Jurkat, Clone E6-1 (cell line): ENCODE measurements at places on chromosomes 2 and 18.
A peak's percentile ranks its signal among the peaks of the same experiment; 100 is the strongest.

GRCh38 chr2:146817613-146818012 lies 1027.2 kb upstream of the ACVR2A start:
- no peak for DNase-seq

DNA sequence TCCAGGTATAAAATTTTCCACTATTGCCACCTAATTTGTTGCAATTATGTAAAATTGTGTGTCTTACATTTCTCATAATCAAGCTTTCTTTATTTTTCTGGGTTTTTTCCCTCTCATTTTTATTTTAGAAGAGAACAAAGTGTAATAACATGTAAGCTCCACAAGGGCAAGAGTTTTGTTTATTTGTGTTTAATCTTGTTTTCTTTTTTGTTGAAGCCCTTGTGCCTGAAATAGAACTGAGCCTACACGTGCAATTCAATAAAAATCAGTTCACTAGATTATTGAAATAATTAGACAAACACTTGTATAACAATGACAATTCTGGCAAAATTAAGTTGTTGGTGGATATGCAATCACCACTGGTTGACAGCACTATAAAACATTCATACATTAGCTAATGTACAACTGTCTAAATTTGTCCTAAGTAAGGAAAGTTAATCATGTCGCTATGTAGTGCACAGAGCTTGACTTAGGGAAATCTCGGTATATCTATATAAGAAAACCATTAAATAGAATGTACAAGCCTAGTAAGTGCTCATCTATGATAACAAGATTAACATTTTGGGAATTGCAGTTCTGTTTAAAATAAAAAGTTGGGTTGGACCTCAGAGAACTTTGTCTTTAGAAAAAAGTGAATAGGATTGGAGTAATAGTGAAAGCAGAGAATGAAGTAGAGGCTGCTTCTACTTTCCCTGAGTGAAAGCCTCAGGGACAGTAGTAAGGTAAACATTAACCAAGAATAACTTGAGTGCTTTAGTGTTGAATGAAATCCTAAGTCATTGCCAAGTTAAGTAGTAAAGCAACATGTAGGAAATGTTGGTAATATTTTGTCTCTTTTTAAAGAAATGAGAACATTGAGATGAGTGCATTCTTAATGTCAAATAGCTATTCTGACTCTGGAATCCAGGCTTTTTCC lies 37.4 kb upstream of the NOL4 start:
- no peak for DNase-seq

- DNase-seq, result no peak
These were observed 147.3 kb upstream of the DLX2 start for GRCh38 chr2:172249986-172250385.

DNA sequence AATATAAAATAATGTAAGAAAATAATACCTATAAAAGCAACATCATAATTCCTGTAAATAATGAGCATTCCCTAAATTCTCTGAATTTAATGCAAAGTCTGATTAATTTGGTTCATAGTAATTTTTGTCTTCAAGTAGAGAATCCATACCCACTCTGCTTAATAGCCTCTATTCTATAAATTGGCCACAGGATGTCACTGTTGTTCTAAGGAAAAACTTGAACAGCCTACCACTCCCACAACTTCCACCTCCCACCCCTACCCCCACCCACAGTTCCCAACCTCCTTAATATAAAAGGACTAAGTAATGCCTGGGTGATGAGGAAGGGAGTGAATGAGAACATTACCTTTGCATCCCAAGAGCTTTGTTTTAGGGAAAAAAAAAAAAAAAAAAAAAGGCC lies 27.2 kb upstream of the BBS5 start:
- DNase-seq, result peak; percentile 53

- no peak for DNase-seq
These were observed 5.0 kb upstream of the TET3 start for GRCh38 chr2:73979686-73980085.

GRCh38 chr18:47929681-47930198 lies 719 bp downstream of the SMAD2 start:
- DNase-seq, result no peak

GRCh38 chr2:38709567-38710194 lies 41.5 kb downstream of the SRSF7 start:
- peak; percentile 80 for DNase-seq

- DNase-seq, result no peak
These were observed 48.3 kb downstream of the TTC21B start for GRCh38 chr2:165905269-165905668.

DNA sequence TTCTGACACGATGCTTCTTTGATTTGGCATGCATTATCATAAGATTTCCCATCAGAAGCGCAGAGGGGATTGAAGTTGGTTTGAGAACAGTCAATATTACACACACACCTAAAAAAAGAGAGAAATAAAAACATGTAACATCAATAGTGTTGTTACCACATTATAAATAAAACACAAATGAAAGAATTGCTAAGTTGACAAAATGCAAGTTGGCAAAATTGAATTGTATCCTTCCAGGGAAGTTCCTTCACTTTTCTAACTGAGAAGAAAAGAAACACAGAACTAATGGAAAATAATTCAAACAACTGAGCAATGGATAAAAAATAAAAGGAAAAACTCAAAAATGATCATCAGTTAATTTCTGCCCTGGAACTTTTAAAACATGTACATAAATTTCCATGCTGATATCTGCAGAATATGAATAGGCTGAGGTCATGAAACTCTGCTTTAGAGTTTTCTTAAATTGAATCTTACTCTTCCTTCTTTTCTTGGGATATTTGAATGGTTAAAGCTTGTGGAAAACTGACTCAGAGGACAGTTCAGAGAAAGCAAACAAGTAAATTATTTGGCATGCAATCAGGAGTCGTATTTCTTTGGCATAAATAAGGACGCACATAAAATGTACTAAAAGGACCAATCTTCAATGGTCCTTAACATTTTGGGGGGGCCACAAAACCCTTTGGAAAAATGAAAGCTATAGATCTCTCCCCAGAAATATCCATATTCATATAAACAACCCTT lies 152.4 kb upstream of the CAVIN2 start:
- DNase-seq, result no peak

DNA sequence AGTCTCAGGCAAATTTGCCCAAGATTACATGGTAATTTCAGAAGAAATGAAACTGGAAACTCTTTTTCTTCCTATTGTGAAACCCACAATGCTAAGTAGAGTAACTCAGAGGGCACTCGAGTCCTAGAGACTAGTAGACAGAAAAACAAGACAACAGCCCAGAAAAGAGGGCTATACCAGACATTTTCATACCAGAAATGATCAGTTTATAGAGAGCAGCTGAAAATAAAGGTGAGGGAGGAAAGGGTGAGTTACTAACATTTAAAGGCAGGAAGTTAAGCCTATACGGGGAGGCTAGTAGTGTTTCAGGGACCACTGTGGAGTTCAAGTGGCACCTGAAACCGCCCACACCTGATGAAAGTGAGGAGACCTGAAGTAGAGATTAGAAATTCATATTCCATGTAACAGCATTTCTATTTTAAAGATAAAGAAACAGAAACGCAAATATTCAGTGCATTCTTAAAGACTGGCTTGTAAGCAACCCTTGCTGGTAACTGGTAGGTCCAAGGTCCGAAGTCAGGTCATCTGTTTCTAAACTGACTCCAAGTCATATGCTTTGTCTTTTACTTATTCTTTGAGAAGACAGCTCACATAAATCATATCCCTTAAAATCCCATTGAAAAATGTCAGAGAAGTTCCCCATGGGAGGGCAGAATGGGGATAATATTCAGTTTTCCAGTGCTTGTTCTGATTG lies 145.1 kb upstream of the ITGB6 start:
- no peak for DNase-seq

DNA sequence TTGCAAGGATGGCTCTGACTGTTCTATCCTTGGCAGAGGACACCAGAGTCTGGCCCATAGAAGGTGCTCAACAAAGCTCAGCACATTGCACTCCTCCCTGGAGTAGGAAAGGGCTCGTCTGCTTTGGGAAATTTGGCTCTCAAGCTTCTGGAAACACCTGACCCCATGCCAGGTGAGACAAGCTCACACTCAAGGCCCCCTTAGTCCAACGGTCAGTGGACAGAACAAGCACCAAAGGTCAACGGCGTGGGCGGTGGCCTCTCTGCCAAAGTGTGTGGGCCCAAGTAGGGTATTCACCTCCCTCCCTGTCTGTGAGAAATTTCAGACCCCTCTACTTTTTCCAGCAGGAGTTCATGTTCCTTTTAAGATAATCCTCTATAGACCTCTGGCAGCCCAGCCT lies 2.0 kb upstream of the STEAP3 start:
- no peak for DNase-seq

DNA sequence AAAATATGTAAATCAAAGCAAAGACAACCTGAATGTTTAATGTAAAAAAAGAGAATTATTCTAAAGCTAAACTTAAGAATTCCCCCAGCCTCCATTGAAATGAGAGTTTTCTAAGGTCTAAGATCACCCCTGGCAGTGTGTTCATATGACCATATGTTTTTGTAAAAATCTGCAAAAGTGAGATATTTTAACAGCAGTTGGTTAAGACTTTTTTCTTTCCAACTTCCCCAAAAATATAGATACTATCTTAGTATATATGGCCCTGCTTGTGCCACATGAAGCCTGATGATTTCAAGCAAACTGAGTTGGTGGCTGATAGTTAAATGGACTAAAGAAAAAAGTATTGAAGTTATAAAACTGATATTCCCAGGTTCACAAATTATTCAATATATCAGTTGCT lies 35.4 kb downstream of the ZNF804A start:
- no peak for DNase-seq

DNA sequence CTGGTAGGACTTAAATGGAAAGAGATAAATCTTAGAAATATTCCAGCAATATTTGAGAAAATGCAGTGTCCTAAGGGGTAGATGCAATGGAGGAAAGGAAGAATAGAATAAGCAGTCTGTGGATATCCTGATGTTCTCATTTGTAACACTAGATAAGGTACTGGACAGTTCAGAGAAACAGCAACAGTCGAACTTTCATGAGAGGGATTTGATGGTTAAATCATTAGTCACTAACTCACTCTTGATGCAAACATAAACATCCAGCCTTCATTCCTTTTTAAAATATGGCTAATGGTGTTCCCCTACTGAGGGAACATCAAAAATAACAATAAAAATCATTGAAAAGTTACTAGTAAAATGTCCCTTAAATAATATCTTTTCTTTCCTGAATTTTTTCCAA lies 211.4 kb upstream of the SLC39A10 start:
- no peak for DNase-seq

DNA sequence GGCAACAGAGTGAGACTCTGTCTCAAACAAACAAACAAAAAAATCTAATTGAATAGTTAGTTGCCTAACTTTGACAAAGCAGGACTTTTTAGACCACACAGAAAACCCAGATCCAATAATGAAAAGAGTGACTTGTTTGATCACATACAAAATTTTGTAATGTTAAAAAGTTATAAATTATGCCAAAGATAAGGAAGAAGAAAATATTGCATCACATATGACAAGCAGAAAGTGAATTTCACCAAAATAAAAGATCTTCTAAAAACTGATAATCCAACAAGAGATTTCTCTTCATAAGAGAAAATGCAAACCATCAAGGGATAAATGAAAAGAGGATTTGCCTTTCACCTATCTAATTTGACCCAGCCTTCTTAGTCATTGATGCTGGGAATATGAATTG lies 2.8 kb upstream of the RMP24 start:
- DNase-seq, result no peak

GRCh38 chr2:153488072-153488471 lies 9.5 kb upstream of the RPRM start:
- no peak for DNase-seq

GRCh38 chr2:162795312-162795711 lies 43.3 kb downstream of the KCNH7 start:
- DNase-seq, result no peak

GRCh38 chr2:230920167-230920566 lies 4.9 kb downstream of the GPR55 start:
- no peak for DNase-seq

DNA sequence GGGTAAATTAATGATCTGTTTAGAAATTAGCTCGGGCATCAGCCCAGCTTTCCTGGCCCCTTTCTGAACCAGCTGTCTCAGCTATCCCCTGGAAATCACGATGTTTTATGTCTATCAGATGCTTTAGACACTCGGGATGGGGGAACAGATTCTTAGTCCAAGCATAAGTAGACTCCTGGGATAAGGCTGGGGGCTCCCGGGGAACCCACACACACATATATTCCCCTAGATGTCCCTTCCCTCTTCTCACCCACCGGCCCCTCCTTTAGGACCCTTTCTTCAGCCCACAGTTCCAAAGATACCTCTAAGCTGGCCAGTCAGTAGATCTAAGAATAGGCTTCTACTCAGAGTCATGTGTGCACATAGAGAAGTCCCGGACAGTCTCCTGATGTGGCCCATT lies 151.5 kb upstream of the COPS8 start:
- no peak for DNase-seq

DNA sequence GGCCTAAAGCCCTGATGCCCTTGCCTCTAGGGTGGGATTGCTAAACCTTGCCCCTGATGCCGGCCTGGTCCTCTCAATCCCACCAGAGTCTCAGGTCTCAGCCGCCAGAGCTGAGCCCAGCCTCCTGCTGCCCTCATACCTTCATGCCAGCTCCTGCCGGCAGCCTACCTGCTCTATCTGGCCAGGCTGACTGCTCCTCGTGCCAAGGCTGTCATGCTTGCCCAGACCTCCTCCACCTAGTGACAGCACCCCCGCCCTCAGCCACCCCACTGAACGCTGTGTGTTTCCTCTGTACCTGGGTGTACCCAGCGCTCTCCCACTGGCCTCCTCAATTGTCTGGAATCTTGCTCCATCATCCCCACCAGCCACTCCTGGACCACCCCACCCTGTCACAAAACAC lies 120.1 kb downstream of the CACNB4 start:
- no peak for DNase-seq

GRCh38 chr2:136131484-136131960 lies 13.6 kb upstream of the CXCR4 start:
- DNase-seq, result peak; percentile 91

DNA sequence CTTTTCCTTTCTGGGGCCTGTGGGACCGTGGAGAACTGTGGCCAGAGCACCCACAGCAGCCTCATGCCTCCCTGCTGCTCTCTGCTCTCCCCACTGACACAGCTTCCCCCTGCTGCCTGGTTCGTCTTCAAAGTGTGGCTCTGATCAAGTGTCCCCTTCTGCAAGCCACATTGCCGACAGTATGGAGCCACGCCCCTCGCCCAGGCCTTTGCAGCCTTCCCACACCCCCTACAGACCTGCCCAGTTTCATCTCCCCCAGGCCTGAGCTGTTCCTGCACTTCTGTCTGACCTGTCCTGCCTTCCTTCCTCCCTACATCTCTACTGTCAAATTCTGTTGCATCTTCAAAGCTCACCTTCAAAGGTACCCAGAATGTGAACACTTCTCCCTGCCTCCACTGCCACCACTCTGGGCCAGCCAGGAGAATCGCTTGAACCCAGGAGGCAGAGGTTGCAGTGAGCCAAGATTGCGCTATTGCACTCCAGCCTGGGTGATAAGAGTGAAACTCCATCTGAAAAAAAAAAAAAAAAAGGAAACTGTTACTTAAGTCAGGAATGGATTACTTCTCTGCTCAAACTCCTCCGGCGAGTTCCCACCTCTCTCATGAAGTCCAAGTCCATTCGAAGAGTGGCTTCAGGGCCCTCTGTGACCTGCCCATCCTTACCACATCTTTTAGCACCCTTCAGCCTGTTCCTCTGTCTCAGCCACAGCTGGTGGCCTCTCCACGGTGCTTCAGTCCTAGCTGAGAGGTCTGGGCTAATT lies 29.0 kb upstream of the CATIP start:
- no peak for DNase-seq

GRCh38 chr2:45568935-45569334 lies 42.1 kb downstream of the SRBD1 start:
- DNase-seq, result no peak

GRCh38 chr2:222239091-222239490 lies 59.7 kb downstream of the PAX3 start:
- no peak for DNase-seq

GRCh38 chr18:25075783-25076182 lies 276.2 kb downstream of the ZNF521 start:
- DNase-seq, result no peak
